ENCODE measurements at places on chromosomes 7 and 10. TPM values are rescaled to one million over a fixed set of nuclear protein-coding genes. Genes with fewer than 3 reads are reported as not detected.

TRIL gene
- not detected for total RNA-seq

OR6V1 gene
- not detected for total RNA-seq

DNA sequence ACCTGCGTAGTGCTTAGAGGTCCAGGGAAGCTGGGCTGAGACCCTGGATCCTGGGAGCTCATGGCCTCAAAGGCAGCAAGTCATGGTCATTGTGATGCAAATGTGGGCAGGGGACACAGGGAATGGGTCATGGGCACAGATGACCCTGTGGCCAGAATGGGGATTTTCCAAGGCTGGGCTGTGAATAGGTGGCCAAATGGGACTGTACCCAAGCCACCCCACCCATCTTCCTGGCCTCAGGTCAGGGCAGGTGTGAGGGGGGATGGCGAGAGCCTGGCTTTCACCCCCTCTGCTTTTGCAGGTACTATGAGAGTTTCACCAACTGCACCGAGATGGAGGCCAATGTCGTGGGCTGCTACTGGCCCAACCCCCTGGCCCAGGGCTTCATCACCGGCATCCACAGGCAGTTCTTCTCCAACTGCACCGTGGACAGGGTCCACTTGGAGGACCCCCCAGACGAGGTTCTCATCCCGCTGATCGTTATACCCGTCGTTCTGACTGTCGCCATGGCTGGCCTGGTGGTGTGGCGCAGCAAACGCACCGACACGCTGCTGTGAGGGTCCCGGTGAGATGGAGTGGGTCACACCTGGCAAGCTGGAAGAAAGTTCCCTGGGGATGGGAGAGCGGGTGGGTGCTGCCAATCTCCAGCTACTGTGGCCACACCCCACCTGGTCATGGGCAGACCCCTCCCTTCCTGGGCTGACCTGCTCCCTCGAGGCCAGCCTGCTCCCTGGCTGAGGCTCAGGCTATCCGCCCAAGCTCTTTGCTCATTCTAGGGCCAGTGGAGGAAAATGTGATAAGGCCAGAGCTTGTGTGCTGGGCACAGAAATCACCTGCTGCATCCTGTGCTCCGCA, 25.5 kb downstream of the RAMP3 start:
- H3K36me3 ChIP-seq: no peaks in the 10 kb centered on the region
- H3K4me1 ChIP-seq: no peaks in the 10 kb centered on the region
- no peak overlapping the region for H3K27ac ChIP-seq
- peak; percentile 4 for DNase-seq
- H3K4me3 ChIP-seq: no peak overlapping the region

DNA sequence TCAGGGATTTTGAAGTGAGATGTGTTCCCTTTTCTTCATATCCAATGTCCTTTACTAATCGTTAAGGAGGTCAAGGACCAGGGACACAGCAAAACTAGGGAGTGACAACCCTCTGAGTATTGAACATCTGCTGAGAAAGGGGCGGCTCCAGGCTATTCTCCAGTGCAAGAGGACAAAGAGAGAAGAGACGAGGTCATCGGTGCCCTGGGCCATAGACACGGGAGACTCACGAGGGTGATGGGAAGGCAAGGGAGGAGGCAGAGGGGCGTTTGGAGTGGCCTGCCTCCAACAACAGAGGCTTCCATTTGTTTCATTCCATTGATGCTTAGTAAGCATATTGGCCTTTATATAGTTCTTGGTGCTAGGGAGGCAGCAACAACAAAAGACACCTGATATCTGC, 268.4 kb downstream of the CXCL12 start:
- DNase-seq: no peak
- H3K27me3 ChIP-seq: no peaks in the 10 kb centered on the region
- H3K4me3 ChIP-seq: no peak overlapping the region
- no peaks in the 10 kb centered on the region for H3K4me1 ChIP-seq
- H3K36me3 ChIP-seq: no peaks in the 10 kb centered on the region

- no peak overlapping the region for H3K27ac ChIP-seq
- no peaks in the 10 kb centered on the region for H3K27me3 ChIP-seq
- H3K4me3 ChIP-seq: no peak overlapping the region
- no peak for DNase-seq
These were observed 274.1 kb upstream of the COBL start for GRCh38 chr7:51590746-51591145.

DNA sequence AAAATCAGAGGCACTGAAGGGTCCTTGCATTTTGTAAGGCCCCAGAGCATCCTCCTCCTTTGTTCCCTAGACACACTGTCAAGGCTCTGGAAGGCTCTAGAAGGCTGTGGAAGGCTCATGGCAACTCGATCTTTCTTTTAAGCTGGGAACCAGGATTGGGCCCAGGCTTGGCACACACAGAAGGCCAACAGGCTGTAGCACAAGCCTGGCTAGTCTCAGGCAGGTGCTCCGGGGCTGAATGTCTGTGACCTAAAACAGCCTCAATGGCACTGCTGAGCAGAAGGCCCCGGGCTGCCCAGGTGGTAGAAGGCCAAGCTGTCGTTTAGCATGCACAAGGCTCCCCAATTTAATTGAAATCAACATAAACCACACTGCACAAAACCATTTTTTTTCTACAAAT, 55.7 kb downstream of the PRKAG2 start:
- no peak overlapping the region for H3K4me3 ChIP-seq
- no peak for DNase-seq
- H3K27ac ChIP-seq: no peak overlapping the region

All from naive thymus-derived CD4-positive, alpha-beta T cell (primary cell).